ENCODE measurements at places on chromosomes 6 and 20. TPM values are rescaled to one million over a fixed set of nuclear protein-coding genes. Genes with fewer than 3 reads are reported as not detected.

The PHACTR2 gene
- 25.2 TPM for total RNA-seq

The PTCRA gene
- total RNA-seq = not detected

The MYT1 gene
- total RNA-seq = not detected

The RRP36 gene
- 72.4 TPM for total RNA-seq

The HLA-DQA1 gene
- not detected for total RNA-seq

The DEFB118 gene
- not detected for total RNA-seq

The RAB44 gene
- total RNA-seq = under 0.01 TPM

The CYP21A2 gene
- not detected for total RNA-seq

The LTB gene
- total RNA-seq = not detected

The HFE gene
- total RNA-seq = 6.4 TPM

The NRSN1 gene
- not detected for total RNA-seq

The TGM3 gene
- not detected for total RNA-seq

The TMEM217 gene
- total RNA-seq = 4.0 TPM

The TREML1 gene
- total RNA-seq = not detected

The GNMT gene
- not detected for total RNA-seq

The PRDM1 gene
- 5.4 TPM for total RNA-seq

The HLA-DRB1 gene
- under 0.01 TPM for total RNA-seq

The FAM217A gene
- not detected for total RNA-seq

The HRH3 gene
- total RNA-seq = not detected

The PPIL6 gene
- total RNA-seq = 8.5 TPM

The GSTA1 gene
- total RNA-seq = under 0.01 TPM

The RGS17 gene
- total RNA-seq = 5.9 TPM

The PTGIS gene
- total RNA-seq = 79.1 TPM

The CDH26 gene
- total RNA-seq = 0.50 TPM

The BMP5 gene
- 1.0 TPM for total RNA-seq

The ZKSCAN3 gene
- 6.9 TPM for total RNA-seq

The PKIB gene
- total RNA-seq = 1.3 TPM

The FNDC11 gene
- total RNA-seq = 1.0 TPM

The POM121L2 gene
- total RNA-seq = not detected

The BEND3 gene
- total RNA-seq = 0.83 TPM

The FUT9 gene
- total RNA-seq = not detected

The SNAP91 gene
- total RNA-seq = 0.17 TPM

The C6orf62 gene
- total RNA-seq = 72.9 TPM

The TINAG gene
- total RNA-seq = not detected

The CCN6 gene
- not detected for total RNA-seq

Data from fibroblast of lung (primary cell).